ENCODE measurements at places on chromosomes 3 and 15.

DNA sequence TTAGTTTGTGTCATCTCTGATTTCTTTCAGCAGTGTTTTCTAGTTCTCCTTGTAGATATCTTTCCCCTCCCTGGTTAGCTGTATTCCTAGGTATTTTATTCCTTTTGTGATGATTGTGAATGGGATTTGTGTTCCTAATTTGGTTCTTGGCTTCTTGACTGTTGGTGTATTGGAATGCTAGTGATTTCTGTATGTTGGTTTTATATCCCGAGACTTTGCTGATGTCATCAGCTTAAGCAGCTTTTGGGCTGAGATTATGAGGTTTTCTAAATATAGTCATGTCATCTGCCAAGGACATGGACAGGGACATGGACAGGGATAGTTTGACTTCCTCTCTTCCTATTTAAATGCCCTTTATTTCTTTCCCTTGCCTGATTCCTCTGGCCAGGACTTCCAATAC, 35.8 kb downstream of the MYO9A start:
- no peak for DNase-seq

GRCh38 chr3:62601238-62602070, 228.1 kb upstream of the FEZF2 start:
- DNase-seq, result no peak

GRCh38 chr3:112685420-112685819, 44.5 kb upstream of the CCDC80 start:
- DNase-seq, result no peak

- no peak for DNase-seq
These were observed 252.1 kb upstream of the MDFIC2 start for GRCh38 chr3:70564552-70564951.

- no peak for DNase-seq
These were observed 592.1 kb upstream of the GBE1 start for GRCh38 chr3:82353306-82354171.

- no peak for DNase-seq
These were observed 919.7 kb upstream of the CADM2 start for GRCh38 chr3:84039099-84039498.

GRCh38 chr3:124654470-124654845, 75.8 kb upstream of the UMPS start:
- DNase-seq, result no peak

GRCh38 chr3:72721683-72722381, 126.4 kb downstream of the SHQ1 start:
- no peak for DNase-seq

GRCh38 chr3:29534006-29534405, 253.1 kb downstream of the RBMS3 start:
- DNase-seq, result no peak

DNA sequence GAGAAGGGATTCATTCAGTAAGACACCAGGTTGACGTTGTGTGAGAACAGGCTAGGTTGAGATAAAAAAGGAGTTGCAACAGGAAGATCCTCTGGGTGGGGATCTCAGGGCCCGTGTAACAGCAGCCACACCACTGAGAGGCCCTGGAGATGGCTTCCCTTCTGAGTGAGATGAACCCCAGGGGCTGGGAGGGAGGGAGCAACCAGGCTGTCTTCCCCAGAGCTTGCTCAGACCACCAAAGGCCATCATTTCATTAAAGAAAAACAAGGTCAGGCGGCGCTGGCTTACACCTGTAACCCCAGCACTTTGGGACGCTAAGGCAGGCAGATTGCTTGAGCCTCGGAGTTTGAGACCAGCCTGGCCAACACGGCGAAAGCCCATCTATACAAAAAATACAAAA, 187.7 kb downstream of the ATP10A start:
- no peak for DNase-seq

DNA sequence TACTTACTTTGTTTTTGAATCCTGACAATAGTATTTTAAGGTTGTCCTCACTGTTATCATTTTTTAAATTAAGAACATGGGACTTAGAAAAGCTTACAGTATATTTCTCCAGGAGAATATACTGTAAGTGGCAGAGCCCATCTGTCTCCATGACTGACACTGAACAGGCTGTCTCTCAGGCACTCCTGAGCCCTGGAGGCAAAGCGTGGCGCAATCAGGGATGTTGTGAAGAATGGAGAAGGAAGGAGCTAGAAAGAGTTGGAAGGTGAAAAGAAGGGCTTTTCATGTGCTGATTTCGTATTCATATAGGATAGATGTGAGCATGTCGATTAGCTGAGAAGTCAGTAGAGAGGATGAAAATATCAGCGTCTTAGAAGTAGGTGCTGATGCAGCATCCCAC, 41.5 kb downstream of the FGF12 start:
- DNase-seq, result no peak

- DNase-seq, result no peak
These were observed 48.6 kb downstream of the MCCC1 start for GRCh38 chr3:183050706-183051105.

DNA sequence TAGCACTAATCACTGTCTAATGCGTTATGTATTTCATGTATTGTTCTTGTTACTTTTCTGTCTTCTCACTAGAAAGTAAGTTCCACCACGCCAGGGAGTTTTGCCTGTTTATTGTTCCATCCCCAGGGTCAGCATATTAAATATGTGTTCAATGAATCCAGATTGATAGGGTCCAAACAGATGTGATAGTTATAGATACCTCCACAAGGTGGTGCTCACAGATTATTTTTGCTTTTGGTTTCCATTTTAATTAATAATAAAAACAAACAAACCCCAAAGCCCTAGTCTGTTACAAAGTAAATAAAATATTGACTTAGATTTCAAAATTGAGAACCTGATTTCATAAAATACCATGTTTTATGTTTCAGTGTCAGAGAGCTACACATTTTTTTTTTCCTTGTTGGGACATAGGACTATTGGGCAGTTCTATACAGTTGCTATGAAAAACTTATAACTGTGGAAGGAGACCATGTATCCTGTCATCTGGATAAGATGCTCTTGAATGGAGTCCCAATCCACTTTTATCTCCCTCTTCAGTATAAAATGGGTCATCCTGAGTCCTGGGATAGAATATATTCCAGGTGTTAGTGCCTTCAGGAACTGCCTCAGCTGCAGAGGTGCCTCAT, 12.4 kb downstream of the OTOL1 start:
- DNase-seq, result no peak

- DNase-seq, result no peak
These were observed 347 bp upstream of the C3orf62 start for GRCh38 chr3:49277383-49277775.

- DNase-seq, result no peak
These were observed 76.4 kb downstream of the CGGBP1 start for GRCh38 chr3:87982421-87982820.

GRCh38 chr3:84292128-84292527, 666.7 kb upstream of the CADM2 start:
- no peak for DNase-seq

- DNase-seq, result no peak
These were observed 51.4 kb downstream of the FAM43A start for GRCh38 chr3:194736896-194737600.

DNA sequence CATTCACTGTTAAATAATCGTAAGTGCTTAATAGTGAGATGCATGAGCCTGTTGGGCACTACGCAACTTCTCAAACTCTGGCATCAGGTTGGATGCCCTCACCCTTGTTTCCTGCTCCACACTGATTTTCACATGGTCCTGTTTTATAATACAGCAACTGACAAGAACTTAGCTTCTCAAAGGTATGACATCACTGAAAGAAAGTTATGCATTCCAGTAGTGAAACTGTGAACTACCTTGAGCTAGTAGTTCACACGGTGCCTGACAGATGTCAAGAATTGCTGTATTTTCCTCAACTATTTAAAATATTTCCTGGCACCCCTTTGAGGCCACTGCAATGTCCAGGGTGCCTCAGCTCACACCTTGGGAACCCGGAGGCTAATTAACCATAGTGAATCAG, 327.5 kb downstream of the RORA start:
- DNase-seq, result no peak

DNA sequence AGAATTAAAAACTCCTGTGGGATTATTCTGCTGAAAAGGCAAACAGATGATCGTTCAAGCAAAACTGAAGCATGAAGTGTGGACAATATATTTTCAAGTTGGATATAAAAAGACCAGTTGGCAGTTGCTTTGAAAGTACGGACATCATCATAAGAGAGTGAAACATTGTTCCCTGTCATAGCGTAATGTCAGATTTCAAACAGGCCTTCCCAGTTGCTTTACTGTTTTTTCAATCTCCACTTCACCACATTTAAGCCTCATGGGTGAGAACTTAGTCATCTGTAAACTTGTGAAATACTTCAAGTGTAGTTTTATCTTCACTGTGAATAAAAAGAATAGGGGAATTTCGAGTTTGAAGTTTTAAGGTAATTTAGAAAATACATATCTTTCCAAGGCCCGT, 435.1 kb upstream of the CNTN3 start:
- DNase-seq, result no peak

DNA sequence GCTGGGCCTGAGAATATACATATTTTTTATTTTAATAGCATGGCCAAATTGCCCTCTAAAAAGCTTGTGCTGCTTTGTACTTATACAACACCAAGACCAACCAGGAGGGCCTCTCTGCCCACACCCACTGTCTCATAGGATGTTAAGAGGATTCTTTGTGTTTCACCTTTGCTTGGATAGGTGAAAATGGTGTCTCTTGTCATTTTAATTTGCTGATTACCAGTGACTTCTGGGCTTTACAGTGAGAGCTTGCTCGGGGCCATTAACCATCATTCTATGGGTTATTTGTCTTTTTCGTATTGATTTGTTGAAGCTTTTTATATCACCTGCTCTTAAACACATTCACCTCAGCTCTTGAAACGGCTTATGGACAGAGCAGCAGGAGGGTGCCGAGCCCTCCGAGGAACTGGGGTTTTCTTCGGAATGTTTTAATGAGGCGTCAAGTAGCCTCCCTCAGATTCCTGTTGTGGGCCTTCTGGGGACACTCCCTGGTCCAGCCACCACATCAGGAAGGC, 10.5 kb downstream of the PTH1R start:
- no peak for DNase-seq

- DNase-seq, result peak; percentile 2
These were observed 1.8 kb downstream of the CLASP2 start for GRCh38 chr3:33716227-33716626.

DNA sequence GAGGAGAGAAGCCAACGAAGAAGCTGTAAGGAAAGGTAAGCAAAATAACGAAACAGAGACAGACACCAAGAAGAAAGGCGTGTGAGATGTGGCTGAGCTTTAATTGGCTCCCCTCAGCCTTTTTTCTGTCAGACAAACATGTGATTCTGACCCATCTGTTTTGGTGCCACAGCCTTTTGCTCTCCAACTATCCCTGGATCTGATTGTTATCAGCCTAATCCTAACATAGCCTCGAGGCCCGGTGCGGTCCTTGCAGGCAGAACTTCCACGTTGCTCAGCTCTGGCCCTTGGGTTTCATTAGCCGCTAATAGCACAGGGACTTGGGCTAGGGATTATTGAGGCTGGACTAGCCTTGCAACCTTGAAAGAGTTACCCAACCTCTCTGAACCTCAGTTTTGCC, 57.9 kb upstream of the CACNA2D3 start:
- DNase-seq, result no peak

- DNase-seq, result no peak
These were observed 193.3 kb upstream of the CTDSPL start for GRCh38 chr3:37668431-37668817.

GRCh38 chr3:62758296-62759066, 116.7 kb downstream of the CADPS start:
- no peak for DNase-seq

- no peak for DNase-seq
These were observed 315.0 kb downstream of the OCA2 start for GRCh38 chr15:27784107-27784506.

DNA sequence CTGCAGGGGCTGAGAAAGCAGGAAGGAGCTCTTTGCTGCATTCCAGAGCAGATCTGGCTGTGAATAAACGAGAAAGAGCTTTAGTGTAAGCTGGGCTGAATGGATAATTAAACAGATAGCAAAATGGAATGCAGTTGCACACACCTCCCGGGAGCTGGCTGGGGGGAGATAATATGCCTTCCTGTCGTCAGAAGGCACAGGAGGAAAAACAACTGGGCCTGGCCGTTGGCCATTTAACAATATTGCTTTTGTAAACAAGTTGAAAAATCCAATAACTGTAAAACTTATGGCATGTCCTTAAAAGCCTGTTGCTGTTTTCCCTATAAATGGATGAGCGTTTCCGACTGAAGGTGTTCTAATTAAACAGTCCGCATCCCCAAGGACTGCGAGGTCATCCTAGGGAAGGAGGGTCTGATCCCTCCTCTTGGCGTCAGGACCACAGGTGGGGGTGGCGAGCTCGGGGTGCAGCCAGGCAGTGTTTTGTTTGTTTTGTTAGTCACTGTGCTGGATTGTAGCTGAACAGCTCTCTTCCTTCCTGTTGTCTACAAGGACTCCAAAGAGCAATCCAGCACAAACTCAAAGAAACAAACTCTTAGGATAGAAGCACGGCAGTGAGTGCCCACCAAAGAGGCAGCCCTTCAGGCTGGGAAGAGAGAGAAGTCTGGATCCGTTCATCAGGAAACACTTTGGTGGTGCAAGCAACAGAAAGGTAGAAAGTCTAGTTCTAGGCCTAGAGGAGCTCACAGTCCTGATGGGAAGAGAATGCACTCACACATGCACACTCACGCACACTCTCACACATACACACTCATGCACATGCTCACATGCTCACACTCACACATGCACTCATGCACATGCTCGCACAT, 133.4 kb upstream of the SMAD3 start:
- no peak for DNase-seq

DNA sequence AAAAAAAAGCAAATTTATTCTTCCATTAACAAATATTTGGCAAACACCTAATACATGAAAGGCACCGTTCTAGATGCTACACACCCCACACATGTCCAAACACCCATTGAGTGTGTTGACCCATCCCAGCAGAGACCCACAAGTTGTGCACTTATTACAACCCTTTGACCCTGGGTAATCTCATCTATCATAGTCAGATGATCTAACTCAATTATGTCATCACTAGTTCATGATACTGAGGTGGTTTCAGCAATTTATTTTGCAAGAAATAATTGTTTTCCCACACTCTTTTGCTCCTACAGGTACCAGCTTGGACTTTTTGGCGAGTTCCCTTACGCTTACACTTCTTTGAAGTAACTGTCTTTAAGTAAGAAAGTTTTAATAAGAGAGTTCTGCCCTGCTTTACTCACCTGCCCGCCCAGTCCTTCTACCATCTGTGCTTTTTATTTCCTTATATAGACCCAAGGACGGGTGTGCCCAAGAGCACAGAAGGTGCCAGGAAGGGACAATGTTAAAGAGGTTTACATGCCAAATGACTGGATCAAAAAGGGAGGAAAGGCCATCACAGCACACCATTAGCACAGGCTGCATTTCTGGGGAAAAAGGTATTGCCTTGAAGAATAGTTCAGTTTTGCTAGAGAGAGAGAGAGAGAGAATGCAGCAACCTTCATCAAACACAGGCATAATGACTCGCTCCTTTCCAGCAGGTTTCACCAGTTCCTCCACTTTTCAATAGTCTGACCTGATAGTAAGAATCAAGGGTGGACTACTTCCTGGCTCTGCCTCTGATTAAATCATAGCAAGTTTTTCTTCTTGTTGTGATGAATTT, 54.5 kb upstream of the ATP11B start:
- DNase-seq, result no peak

DNA sequence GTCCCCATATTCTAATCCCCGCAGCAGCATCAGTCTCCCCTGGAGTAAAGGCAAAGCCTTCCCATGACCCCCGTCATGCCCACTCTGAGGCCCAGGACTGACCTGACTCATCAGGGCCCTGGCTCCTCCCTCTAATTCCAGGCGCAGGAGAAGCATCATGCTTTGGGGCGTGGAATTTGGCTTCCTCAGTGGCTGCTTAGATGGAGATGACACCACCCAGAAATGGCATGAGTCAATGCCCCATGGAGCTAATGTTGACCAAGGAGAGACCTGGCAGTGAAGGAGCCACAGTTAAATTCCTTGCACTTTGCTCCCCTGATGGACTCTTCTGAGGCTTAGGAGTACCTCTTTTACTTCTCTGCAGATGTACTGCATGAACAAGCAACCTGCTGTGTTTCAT, 204.2 kb upstream of the PROK2 start:
- DNase-seq, result no peak

Measured in caudate nucleus (tissue), 63 donors.